ENCODE measurements at places on chromosomes 2 and 18.

GRCh38 chr2:113260991-113261390, 17.7 kb downstream of the PAX8 start:
- DNase-seq, result no peak

DNA sequence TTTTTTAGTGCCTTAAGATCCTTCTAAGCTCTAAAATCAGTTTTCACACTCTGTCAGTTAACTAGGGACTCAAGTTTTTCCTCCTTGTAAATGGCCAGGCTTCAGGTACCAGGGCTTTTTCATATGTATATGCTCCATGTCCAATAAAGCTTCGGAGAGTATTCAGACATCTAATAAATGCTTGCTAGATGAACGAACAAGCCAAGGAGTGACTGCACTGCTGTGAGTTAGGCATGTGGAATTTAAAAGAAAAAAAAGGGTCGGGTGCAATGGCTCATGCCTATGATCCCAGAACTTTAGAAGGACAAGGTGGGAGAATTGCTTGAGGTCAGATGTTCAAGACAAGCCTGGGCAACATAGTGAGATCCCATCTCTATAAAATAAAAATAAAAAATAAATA, 81.9 kb downstream of the CDH2 start:
- no peak for DNase-seq

DNA sequence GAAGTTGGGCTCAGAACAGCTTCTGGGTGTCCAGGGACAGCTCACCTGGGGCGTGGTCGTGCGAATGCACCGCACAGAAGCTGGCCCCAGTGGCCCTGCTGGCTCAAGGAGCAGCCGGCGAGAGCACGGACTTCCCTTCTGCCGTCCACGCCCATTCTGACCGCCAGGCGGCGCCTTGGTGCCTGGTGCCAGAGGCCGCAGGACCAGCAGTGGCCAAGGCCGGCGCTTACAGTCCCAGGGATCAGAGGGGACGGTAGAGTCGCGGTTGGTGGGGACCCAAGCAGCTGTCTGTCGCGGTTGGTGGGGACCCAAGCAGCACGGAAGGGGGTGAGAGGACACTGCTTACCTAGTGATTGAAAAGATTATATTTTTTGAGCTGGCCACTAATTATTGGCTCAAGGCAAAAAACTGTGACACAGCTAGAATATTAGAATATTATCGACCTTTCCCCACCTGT, 25.7 kb downstream of the NPPC start:
- DNase-seq, result peak; percentile 83

DNA sequence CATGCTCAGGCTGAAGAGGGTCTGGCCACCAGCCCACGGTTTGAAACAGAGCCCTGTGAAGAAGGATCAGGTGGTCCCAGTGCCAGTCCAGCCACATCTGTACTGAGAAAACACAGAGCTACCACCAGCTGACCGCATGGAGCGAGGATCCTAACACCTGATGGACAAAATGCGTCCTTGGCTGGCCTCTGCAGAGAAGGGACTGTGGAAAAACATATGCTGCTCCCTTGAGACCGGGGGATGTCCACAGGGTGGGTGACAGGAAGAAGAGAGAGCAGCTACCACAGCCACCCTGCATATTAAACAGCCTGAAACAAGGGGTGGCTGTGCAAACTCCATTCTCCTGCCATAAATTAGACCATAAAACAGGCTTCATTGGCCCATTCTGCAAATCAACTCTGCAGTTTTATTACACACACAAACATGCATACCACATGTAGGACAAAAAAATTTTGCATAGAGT, 137.2 kb downstream of the BCL2 start:
- no peak for DNase-seq

GRCh38 chr2:44553456-44553855, 191.7 kb downstream of the CAMKMT start:
- DNase-seq, result no peak

DNA sequence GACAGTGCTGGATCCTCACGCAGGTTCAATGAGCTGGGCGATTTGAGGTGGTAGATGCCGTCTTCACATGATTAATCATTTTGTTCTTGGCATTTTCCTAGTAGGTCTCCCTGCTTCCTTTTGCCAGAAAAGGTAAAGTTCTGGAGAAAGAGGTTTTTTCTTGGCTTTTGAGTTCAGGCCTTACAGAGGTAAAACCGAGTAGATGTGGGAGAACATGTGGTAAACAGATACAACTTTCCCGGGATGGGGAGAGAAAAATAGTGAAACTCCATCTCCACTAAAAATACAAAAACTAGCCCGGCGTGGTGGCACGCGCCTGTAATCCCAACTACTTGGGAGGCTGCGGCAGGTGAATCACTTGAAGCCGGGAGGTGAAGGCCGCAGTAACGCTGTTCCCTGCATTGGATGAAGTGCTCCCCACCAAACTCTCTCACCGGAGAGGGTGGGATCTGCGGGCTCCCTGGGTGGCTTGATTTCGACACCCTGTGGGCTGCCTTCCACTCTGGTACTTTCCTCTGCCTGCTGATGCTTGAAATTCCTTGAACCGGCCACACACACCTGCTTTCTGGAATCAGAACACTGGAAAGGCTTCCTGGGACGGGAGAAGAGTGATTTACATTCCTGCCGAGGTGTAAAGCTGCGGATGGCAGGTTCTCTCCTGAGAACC, 88.8 kb downstream of the ACTR3 start:
- no peak for DNase-seq

- no peak for DNase-seq
Measured at GRCh38 chr2:126808929-126809328, 89.8 kb upstream of the TEX51 start.

DNA sequence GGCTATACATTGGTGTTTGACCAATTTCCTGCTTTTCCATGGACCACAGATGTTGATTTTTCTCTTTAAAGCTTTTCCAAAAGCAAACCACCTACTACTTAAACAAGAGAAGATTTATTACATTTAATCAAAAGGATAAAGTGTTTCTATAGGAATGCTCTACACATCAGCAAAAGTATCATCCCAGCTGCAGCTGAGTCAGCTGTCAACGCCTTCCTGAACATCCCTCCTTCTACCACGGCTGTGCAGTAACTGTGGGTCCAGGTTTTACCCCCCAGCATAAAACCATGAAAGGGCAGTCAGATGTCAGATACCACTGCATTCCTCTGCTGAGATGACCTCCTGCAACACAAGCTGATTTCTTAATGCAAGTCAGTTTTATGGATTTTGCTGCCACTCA, 524.5 kb upstream of the MEX3C start:
- DNase-seq, result no peak

DNA sequence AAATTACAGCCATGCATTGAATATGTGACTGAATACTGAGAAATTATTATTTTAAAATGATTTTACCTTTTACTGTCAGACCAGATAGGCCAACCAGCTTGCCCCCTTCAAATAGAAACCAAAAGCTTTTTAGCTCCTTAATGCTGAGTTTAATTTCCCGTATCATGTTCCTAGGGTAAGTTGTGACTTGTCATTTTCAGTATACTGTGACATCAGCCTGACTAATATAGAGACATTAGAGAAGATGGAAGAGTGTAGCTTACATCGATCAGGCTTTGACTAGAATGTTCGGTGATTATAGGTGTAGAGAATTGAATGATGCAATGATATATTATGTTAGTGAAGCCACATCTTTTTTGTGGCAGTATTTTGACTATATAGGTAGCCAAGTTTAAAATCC, 50.6 kb upstream of the ZEB2 start:
- no peak for DNase-seq

- no peak for DNase-seq
Measured at GRCh38 chr2:158291544-158292180, 164.9 kb downstream of the CCDC148 start.

- no peak for DNase-seq
Measured at GRCh38 chr2:16559278-16560067, 106.2 kb downstream of the CYRIA start.

DNA sequence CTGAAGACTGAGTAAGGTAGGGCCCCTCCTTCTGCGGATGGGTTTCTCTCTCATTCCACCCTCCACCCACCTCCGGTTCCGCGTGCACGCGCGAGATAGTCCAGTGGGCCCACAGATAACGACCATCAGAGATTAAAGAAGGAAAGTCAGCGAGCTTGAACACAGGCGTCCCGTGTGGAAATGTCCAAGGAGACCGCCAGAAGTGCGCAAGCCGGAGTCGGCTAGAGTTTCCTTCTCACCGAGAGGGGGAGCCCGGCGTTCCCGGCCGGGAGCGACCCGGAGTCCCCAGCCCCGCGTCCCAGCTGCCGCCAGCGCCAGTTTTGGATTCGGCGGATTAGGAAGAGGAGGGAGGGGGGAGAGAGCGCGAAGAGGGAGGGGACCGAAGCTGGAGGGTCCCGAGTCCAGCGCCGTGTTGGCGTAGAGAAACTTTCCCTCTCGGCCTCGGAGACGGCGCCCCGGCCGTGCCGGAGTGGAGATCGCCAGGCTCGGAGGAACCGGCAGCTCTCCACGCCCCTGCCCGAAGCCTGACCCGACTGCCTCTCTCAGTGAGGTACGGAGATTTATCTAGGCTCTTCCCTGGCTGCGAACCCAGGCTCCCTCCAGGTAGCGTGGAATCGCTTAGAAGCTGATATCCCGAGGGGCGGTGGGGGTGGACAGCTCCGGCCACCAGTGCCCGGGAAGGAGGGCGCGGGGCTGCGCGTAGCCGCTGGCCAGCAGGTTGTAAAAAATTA, at the start of gene GULP1:
TSS of gene GULP1 (plus strand) at position 258 of the 731 bp plus-strand sequence. CDS start 185,829 bp downstream, outside the sequence.
- no peak for DNase-seq

DNA sequence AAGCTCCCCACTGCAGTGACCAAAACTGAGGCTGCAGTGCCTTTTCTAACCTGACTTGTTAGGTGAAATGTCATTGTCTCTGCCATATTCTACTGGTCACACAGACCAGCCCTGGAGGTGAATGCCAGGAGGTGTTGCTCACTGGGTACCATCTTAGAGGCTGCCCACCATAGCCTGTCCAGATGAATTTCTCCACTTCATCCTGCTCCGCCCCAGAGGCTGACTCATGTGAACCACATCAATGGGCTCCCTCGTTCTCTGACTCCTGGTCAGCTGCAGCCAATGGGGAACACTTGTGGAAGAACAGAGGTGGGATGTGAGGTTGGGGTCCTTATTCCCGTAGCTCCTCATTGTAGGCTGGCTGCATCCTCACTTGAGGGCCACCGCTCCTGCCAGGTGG, 3.4 kb upstream of the NARS1 start:
- DNase-seq, result peak; percentile 15

GRCh38 chr2:3208179-3208578, 169.4 kb downstream of the EIPR1 start:
- no peak for DNase-seq

GRCh38 chr2:28539118-28539541, 43.3 kb downstream of the PLB1 start:
- DNase-seq, result no peak

DNA sequence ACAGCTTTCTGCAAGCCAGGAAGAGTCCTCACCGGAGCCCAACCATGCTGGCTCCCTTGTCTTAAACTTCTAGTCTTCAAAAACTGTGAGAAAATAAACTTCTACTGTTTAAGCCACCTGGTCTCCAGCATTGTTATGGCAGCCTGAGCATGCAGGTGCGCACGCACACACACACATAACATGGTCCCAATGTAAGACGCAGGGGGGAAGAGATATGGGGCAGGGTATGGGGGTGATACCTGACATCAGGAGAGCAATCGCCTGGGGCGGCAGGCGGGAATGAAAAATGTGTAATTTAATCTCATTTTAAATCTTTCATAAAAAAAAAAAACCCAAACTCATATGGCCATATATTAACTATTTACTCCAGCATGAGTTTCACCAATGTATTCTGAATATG, 18.0 kb downstream of the HJURP start:
- DNase-seq, result no peak

DNA sequence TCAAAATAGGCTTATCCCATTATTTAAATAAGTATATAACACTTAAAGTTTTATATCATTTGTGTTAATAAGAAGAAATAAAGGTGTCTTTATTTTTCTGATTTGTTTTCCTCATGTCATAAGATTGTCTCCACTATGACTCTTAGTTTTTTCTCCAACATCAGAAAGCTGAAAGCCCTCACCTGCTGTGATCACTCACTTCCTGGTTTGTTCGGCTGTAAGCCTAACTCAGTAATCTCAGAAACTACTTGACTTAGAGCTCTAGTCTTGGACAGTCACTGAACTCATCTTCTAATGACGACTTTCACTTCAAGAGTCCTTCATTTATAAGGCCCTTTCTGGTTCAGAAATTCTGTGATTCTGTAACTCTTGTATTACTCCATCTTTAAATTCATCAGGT, 311.0 kb downstream of the ZEB2 start:
- DNase-seq, result no peak

- no peak for DNase-seq
Measured at GRCh38 chr2:66585587-66585986, 150.7 kb downstream of the MEIS1 start.

DNA sequence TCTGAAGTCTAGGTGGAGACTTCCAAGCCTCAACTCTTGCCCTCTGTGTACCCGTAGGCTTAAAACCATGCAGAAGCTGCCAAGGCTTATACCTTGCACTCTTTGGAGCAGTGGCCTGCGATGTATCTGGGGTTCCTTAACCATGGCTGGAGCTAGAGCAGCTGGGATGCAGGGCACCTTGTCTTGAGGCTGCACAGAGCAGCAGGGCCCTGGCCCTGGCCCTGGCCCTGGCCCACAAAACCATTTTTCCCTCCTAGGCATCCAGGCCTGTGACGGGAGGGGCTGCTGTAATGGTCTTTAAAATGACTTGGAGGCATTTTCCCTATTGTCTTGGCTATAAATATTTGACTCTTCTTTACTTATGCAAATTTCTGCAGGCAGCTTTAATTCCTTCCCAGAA, 19.2 kb downstream of the SERPINB4 start:
- DNase-seq, result no peak

GRCh38 chr2:17894556-17894955, 16.1 kb downstream of the KCNS3 start:
- no peak for DNase-seq

- DNase-seq, result no peak
Measured at GRCh38 chr2:224151680-224152310, 112.7 kb upstream of the SERPINE2 start.

DNA sequence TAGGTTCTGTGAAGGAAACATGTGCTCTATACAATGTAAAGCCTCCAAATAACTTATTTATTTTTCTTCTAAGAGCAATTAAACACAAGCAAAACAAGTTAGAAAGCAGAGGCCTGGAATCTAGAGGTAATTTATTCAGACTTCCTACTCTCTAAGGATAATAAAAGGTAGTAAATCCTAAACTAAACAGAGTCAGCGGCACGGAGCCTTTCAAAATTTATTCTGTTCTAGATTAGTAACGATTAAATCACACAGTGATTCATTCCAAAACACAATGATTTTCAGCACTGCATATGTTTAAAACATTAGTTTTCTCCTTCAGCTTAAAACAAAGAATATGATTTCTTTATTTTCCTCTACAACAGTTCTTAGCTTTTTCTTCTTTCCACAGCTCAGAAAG, 160.9 kb downstream of the FBXO15 start:
- no peak for DNase-seq

DNA sequence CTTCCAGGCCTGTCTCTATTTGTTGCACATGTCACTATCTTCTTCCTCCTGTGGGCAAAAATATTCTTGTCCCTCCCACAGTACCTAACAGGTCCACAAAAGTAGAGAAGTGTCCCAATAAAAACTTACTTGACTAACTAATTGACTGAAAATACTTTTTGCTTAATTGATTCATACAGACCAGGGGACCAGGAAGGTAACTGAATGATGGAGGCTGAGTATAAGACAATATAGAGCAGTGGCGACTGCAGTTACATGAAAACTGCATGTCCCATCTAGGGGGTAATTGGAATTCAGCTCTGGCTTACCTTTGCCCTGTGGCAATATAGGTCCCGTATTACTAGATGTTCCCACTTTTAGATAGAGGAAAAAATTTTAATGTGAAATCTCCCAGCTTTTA, 112.9 kb upstream of the CREB1 start:
- no peak for DNase-seq

All from HCT116 (cell line).